CD4-positive, alpha-beta T cell treated with Interferon alpha-2 for 1 hour (primary cell): ENCODE measurements at places on chromosomes 2 and 18.
A peak's percentile ranks its signal among the peaks of the same experiment; 100 is the strongest.

DNA sequence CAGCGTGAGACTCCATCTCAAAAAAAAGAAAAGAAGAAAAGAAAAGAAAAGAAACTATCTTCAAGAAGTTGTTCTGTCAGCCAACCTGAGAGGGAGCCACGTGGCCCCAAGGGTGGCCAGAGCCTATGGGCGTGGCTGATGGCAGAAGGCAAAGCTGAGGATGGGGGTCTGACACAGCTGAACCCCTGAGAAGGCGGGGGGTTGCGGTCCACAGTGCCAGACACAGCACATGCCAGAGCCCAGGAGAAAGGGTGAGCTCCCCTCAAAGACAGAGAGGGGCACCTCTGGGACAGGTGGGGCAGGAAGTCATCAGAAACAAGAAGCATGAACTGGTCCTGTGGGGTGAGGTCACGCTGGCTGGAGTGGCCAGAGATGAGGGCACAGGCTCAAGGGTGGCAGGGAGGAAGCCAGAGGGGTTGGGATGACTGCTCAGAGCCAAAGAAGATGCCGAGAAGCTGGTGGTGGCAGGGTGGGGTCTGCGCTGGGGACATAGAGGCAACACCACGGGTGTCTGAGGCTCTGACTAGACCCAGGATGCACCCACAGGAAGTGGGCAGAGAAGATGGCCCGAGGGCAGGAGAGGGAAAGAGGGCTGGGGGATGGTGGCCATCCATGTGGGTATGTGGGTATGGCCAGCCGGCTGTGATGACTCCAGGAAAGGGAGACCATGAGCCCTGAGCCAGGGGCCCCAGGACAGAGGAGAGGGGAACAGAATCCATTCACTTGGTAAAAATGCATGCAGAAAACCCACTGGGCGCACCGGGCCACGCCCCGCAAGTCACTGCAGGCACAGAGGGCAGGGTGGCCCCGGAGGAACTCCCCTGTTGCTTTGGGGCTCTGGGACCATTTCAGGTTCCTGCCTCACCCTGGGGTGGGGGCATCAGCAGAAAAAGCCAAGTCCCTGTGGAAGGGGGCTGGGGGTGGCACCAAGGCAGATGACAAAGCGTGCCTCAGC lies 8.4 kb downstream of the KIF1A start:
- no peak for DNase-seq

DNA sequence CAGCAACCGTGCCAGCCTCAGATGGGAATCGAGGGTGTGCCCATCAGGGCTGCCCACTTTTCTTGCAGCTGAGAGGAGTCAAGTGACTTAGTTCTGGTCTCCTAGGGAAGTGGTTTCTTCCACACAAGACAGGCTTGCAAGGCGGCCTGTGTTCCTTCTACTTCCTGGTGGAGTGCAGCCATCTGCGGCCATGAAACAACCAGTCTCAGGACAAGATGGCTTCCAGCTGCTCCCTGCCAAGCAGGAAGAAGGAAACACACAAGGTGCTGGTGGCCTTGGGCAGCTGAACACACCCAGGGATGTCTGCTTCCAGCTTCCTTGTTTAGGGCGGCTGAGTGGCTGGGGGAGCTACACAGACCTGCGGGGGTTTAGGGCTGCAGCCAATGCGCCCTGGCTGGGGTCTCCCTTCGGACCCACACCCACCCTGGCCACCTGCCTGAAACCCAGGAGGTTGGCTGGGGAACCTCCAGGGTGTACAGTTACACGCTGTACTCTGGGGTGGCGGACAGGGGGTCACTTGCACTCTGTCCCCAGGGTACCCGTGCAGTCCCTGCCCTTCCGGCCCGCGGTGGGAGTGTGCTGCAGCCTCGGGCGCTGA lies 34.7 kb downstream of the PTPN18 start:
- DNase-seq = peak; percentile 18

DNA sequence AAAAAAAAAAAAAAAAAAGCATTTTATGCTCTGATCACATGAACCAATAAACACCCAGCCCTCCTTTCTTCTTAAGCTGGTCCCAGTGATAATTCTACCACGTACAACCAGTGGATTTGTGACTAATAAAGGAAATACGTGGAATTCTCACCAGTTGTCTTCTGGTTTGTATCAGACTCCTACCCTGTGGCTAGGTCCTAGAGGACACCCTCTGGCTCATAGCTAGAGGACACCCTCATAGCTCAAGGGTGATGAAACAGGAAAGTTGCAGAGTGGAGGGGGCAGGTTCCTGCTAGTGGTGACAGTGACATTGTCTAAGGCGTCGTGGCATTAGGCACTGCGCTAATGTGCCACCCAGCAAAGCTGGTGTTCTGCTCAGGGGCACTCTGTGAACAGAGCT lies 167.8 kb downstream of the BCL11A start:
- peak; percentile 29 for DNase-seq

DNA sequence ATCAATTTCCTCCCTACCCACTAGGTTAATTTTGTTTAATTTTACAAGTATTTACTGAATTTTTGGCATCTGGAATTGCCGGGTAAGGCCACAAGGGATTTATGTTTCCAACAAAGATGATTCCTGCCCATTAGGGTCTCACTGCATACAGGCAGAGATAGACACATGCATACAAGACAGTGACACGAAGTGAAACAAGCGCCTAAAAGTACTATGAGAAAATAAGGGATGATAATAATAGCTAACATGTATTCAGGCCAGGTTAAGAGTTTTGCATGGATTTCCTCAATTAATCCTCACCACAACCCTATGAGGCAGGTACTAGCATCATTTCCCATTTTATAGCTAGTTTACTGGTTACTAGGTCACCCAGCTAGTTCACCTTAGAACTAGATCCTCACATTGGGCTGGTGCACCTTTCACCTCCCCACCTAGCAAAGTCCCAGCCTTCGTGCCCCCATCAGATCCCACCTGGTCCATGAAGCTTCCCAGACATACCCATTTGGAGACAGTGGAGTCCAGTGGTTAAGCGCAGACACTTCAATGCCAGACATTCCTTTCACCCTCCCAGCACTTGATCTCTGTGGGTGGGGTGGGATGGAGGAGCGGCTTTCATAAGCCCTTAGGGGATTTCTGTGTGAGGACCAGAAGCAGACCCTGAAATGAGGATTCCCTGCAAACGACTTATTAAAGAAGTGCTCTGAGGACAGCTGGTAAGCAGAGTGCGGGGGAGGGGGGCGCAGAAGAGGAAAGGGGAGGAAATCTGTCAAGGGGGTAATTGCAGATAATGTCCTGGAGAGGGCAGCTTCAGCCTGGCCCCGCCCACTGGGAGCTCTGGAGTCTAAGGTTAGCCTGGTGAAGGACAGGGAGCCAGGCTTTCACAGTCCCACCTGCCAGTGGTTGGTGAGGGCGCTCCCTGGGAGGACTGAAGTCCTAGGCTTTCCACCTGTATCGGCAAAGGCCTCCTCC lies 5.8 kb upstream of the DGUOK start:
- DNase-seq = peak; percentile 28

DNA sequence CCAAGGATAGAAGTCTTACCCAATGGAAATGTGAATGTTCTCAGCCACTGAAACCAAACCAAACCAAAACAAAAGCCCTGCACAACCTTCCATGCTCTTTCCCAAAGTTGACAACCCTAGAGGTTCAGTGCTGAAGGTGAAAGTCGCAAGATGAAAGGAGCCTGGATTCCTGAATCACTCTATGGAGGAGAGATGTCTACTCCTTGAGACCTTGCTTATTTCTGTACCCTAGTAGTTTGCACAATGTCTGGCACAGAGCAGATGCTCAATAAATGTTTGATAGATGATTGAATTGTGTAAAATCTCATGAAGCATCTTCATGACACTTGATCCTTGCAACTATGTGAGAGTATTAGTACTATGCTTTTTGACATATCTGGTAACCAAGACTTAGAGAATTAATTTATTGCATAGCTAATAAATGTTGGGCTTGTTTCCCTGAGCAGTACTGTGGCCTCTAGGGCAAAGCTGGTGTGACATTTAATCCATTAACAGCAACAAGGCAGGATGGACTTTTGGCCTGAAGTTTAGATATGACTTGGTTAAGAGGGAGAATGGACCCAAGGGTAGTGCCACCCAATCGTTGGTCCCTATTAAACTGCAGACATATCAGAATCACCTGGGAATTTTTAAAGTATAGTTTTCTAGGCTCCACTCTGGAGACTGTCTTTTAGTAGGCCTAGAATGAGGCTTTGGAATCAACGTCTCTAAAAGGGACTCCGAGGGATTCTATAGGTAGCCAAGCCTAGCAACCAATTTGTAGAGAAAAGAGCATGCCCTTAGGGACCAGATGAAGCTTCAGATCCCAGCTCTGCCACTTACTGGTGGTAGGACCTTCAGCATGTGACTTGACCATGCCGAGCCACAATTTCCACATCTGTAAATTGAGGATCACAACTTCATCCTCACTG lies 145.9 kb downstream of the DDX1 start:
- DNase-seq = no peak

GRCh38 chr2:143312441-143312840 lies 183.2 kb downstream of the ARHGAP15 start:
- no peak for DNase-seq

- no peak for DNase-seq
Observed at GRCh38 chr2:224312741-224313140, 89.2 kb downstream of the FAM124B start.

- no peak for DNase-seq
Observed at GRCh38 chr18:62979176-62979575, 263.8 kb downstream of the PHLPP1 start.

DNA sequence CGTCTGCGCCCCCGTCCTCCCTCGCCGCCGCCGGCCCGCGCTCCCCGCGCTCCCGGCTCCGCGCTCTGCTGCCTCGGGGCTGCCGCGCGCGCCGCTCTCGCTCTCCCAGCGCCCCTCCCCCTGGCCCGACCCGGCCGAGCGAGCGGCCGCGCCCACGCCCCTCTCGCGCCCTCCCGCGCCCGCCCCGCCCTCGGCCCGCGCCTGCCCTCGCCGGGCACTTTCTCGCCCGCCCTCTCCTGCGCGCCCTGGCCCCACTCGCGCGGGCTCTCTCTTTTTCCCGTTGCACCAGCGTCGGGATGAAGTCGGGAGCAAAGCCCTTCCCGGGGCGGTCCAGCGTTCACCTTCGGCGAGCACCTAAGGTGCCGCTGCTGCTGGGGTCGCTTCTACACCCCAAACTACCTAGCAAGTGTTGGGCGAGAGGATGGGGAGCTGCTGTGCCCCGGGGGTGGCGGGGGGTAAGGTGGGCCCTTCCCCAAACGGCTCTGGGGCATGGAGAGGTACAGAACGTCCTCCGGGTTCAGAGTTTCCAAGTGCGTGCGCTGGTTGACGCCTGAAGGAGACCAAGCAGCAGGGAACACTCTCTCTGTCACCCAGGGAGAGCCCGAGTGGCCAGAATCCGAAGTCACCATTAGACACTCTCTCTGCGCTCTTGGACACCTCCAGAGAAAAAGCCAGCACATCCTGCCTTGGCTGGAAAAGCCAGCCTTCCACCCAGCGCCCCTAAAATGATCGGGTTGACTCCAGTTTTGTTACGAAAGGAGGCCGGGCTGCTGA lies at the start of gene COLEC12:
Gene COLEC12 (minus strand): TSS at position 70 of the 774 bp plus-strand sequence. CDS start 187 bp downstream, outside the sequence.
- no peak for DNase-seq

- DNase-seq = no peak
Observed at GRCh38 chr2:83874712-83875430, 584.2 kb downstream of the SUCLG1 start.

DNA sequence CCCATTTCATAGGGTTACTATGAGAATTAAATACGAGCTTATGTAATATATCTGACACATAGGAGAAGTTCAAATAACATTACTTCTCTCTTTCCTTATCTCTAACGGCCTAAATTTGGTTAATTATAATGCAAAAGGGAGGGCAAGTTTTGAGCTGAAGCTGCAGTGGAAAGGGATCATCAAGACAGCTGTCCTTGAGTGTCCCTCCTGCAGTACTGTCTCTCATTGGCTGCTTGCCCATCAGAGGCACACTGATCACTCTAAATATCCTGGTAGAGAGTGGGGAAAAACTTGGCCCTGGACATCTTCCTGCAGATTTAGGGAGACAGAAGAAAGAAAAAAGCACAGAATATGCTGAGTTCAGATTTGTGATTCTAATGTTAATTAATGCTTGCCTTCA lies 186.0 kb downstream of the CAMKMT start:
- DNase-seq = no peak

- no peak for DNase-seq
Observed at GRCh38 chr2:61759005-61759404, 94.9 kb downstream of the FAM161A start.

- DNase-seq = no peak
Observed at GRCh38 chr2:80303909-80304837, at the start of gene LRRTM1. LRRTM1 (minus strand) TSS chr2:80304752; CDS start chr2:80303819, 933 bp downstream.

GRCh38 chr2:185108588-185108987 lies 510.3 kb downstream of the ZNF804A start:
- no peak for DNase-seq

DNA sequence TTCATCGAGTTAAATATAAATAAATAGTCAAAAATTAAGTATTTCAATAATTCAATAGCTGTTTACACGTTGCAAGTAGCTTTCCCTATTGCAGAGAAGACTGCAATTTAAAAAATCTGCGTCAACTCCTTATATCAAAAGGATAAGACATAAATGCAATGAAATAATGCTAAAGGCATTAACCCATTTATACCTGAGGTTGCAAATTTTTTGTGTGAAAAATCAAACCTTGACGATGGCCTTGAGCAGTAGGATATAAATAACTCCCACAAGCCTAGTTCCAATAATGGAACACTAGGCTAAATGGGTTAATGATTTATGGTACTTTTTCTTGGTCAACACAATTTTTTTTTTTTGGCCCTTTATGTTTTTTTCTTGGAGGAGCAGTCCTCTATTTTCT lies 76.4 kb upstream of the CDKL4 start:
- no peak for DNase-seq

DNA sequence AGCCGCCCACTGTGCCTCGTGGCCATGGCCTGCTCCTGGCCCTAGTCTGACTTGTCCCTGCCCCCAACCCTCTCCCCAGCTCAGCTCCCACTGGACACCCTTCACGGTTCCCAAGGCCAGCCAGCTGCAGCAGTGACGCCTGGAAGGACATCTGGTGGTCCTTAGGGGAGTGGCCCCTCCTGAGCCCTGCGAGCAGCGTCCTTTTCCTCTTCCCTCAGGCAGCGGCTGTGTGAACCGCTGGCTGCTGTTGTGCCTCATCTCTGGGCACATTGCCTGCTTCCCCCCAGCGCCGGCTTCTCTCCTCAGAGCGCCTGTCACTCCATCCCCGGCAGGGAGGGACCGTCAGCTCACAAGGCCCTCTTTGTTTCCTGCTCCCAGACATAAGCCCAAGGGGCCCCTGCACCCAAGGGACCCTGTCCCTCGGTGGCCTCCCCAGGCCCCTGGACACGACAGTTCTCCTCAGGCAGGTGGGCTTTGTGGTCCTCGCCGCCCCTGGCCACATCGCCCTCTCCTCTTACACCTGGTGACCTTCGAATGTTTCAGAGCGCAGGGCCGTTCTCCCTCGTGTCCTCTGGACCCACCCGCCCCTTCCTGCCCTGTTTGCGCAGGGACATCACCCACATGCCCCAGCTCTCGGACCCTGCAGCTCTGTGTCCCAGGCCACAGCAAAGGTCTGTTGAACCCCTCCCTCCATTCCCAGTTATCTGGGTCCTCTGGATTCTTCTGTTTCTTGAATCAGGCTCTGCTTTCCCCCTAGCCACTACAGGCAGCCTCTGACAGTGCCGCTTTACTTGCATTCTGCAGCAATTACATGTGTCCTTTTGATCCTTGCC lies 35.8 kb downstream of the ANO7 start:
- DNase-seq = no peak

GRCh38 chr18:44765456-44765855 lies 84.8 kb downstream of the SETBP1 start:
- DNase-seq = no peak

- DNase-seq = no peak
Observed at GRCh38 chr18:45111502-45111848, 430.8 kb downstream of the SETBP1 start.
